ENCODE measurements at places on chromosomes 7 and 10.

DNA sequence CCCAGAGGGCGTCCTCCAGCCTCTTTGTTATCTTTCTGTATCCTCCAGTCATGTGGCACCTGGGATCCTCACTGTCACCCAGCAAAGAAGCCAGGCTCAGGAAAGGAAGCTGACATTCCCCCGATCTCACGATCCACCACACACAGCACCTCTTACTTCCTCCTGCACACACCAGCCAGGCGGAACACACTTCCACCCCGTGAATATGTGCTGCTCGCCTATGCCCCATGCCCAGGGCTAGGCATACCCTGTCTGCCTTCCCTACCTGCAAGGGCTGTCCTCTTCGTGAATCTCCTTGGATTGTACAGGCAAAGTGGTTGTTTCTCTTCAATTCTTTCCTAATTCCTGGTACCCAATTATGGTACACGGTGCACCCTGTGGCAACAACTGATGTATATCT is 191.0 kb downstream of the TNS3 start:
- DNase-seq = no peak

- DNase-seq = no peak
Observed at GRCh38 chr7:96578606-96579005, 131.0 kb downstream of the SEM1 start.

DNA sequence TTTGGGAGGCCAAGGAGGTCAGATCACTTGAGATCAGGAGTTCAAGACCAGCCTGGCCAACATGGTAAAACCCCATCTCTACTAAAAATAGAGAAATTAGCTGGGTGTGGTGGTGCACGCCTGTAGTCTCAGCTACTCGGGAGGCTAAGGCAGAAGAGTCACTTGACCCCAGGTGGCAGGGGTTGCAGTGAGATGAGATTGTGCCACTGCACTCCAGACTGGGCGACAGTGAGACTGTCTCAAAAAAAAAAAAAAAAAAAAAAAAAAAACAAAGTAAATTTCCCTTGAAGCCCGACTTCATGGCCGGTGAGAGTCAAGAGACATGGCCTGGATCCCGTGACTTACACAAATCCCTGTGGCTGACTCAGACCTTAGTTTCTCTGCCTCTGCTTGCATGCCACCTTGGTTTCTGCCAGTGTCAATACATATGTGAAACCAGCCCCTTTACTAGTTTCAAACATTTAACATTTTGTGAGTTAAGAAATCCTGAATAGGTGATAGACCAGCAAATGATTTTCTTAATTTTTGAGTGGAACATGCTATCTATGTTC is 62.8 kb downstream of the ZEB1 start:
- no peak for DNase-seq

DNA sequence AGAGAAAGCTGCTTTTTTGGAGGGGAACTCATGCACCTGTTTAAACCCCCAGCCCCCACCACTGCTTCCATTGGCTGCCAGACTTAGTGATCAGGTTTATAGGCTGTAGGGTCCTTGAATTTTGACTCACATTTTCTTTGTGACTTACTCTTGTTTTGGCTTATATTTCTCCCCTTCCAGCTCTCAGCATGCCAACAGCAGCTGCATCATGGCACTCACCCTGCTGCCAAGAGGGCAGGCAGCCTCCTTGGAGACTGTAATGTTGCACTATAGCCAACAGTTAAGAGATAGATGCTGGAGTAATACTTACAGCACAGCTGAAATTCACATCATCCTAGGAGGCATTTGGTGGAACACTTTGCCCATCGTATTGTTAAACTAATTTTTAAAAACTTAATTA is 98.0 kb upstream of the GLCCI1 start:
- no peak for DNase-seq

DNA sequence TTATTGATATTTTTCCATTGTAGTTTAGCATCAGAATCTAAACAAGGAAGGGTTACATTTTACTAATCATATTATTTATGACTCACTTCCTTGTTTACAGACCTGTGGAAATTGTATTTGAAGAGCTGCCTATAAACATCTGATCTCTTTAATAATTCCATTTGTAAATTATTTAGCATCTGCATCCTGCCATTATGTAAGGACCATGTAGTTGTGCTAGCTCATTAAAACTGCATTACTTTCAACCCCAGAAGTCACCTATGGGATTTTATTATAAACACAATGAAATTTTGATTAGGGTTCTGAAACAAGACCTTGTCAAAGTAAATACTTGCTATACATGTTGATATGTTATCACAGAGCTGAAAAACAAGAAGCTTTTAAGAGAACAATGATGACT is 146.8 kb upstream of the SLC26A5 start:
- no peak for DNase-seq

- DNase-seq = no peak
Observed at GRCh38 chr10:110416776-110417711, 80.7 kb upstream of the DUSP5 start.

Data from DMS 273 treated with DMSO at 0.1 percent for 48 hours (cell line).